ENCODE measurements at places on chromosomes 1 and 21. TPM values are rescaled to one million over a fixed set of nuclear protein-coding genes. Genes with fewer than 3 reads are reported as not detected.

BLZF1 gene
- 36.3 TPM for total RNA-seq

- no peak for DNase-seq
Measured at GRCh38 chr1:36599828-36600227, 117.1 kb upstream of the CSF3R start.

- no peak for DNase-seq
Measured at GRCh38 chr1:203380420-203381150, 29.7 kb upstream of the FMOD start.

- no peak for DNase-seq
Measured at GRCh38 chr1:203026666-203027663, 674 bp downstream of the PPFIA4 start.

DNA sequence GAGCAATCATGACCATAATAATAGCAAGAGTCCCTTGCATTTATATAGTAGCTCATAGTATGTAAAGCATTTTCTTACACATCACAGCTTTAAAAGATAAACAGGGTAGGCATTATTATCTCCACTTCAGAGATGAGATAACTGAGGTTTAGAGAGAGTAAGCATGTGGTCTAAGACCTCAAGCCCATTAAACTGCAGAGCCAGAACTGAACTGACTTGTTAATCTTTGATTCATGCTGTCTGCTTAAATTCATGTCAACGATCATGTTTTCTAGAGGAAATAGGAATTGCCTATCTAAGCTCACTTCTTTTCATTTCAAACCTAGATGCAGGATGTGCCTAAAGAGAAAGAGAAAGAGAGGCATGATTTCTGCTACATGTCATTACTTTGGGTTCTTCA lies 524.8 kb downstream of the PTPRC start:
- DNase-seq: no peak

C1orf50 gene
- 0.69 TPM for total RNA-seq

DNA sequence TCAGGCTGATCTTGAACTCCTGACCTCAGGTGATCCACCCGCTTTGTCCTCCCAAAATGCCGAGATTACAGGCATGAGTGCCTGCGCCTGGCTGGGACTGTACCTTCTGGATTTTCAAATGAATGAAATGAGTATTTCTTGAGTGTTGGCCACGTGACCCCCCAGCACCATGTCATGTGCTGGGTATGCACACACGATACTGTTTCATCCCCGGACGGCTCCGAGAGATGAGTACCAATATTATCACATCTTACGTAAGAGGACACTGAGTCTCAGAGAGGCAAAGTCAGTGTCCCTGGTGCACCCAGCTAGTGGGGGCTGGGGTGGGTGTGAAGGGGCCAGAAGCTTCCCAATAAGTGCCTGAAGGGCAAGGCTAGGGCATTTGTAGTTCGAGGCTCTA lies 780 bp upstream of the CROCC start:
- DNase-seq: no peak

- no peak for DNase-seq
Measured at GRCh38 chr1:75582725-75583261, 28.1 kb downstream of the SLC44A5 start.

- peak; percentile 64 for DNase-seq
Measured at GRCh38 chr1:211613108-211613947, 34.4 kb upstream of the SLC30A1 start.

CELA3A gene
- total RNA-seq: not detected

- DNase-seq: no peak
Measured at GRCh38 chr1:204592246-204592948, 76.2 kb downstream of the MDM4 start.

TMOD4 gene
- total RNA-seq: not detected

DNA sequence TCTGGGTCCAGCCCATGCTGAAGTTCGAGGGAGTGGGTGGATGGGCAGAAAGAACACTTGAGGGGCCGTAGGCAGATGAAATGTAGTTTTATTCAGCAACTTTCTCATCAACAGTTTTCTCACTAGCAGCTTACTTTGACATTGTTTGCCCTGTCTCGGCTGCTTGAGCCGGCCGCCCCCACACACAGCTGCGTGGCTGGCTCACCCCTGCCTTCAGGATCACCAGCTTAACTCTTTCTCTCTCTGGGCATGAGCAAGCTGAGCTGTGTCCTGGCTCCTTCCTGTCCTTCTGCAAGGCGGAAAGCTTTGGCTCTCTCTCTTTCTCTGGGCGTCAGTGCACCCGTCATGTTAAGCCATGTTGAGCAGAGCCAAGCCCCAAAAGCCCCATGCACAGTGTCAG lies 104.4 kb upstream of the GNG12 start:
- DNase-seq: no peak

DNA sequence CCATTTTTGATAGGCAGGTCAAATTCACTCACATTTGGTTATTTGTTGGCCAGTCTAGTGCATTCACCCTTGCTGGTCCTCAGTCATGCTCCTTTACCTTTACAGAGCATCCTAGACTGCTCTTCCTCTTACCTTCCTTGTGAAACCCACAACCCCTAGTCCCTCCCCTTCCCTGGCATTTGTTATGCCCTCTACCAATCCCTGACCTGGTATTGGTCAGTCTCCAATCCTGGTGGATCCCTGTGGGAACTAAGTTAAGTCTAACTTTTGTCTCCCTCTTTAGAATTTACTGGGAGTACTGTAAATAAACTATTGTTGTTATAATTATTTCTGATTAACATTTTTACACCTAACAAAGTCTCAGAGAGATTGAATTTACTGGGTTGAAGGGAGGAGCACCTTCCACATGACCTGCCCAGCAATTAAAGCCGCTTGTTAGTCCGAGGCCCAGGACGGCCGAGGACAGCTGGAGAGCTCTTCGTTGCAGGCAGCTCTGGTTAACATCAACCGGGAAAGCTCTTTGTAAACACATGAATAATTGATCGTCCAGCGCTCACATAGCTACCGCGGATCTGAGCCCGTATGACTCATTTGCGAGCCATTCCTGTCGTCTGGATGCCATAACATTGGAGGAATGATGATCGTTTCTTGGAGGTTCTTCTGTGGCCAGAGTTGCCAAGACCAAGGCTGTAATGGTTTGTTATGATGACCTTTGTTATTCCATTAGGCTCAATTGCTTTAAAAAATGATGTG lies 31.9 kb downstream of the MTARC1 start:
- DNase-seq: peak; percentile 85

- DNase-seq: no peak
Measured at GRCh38 chr21:36694593-36695282, 4.2 kb upstream of the SIM2 start.

DNA sequence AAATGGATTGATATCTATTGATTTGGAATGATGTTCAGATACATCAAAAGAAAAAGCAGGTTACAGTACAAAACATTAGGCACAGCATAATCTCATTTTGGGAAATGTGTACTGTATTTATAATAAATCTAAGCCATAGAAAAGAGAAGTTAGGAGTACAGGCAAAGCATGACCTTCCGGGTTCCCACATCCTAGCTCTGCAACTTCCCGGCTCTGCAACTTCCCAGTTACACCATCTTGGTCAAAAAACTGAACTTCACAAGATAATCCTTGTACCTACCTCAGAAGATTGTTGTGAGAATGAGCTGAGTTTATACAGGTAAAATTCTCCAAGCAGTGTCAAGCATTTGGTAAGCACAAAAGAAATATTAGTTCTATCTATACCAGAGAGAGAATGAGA lies 21.7 kb upstream of the SLC44A3 start:
- no peak for DNase-seq

- no peak for DNase-seq
Measured at GRCh38 chr1:184272175-184272866, 114.5 kb upstream of the C1orf21 start.

JAM2 gene
- not detected for total RNA-seq

DNA sequence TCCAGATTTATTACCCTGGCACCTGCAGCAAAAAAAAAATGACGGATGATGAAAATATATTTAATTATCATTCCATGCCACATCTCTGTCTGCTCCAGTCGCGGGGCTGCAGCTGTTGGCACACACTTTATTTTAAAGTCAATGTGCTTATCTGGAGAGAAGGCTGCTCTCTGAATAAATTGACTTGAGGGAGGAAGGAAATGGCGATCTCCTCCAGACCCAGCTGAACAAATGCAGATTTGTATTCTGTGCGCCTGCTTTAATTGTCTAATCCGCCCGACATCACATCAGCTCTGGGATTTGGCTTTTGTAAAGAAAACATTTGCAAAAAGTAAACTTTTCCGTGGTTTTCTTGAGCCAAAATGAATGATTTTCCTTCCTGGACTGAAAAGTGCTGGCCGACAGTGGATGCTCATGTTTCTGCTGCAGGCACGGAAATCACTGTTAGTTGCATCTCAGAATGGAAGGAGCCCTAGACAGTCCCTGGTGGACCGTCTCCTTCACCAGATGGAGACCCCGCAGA lies 150.2 kb downstream of the CAMTA1 start:
- DNase-seq: no peak

DNA sequence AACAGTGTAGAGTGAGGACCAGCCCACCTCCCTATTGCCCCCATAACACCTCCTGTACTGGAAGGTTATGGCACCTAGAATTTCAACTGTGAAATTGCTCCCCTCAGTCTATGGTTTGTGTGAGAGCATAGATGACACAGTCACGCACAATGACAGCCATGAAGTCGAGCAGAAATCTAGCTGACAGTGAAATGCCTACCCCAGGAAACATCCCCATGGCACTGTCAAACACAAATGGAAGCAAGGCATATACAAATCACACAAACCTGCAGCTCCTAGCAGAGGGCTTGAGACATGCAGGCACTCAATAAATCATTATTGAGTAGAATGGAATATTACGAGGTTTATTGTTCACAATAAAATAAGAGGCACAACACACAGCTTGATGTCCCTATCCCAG lies 142.5 kb upstream of the ST6GALNAC5 start:
- DNase-seq: no peak

DNA sequence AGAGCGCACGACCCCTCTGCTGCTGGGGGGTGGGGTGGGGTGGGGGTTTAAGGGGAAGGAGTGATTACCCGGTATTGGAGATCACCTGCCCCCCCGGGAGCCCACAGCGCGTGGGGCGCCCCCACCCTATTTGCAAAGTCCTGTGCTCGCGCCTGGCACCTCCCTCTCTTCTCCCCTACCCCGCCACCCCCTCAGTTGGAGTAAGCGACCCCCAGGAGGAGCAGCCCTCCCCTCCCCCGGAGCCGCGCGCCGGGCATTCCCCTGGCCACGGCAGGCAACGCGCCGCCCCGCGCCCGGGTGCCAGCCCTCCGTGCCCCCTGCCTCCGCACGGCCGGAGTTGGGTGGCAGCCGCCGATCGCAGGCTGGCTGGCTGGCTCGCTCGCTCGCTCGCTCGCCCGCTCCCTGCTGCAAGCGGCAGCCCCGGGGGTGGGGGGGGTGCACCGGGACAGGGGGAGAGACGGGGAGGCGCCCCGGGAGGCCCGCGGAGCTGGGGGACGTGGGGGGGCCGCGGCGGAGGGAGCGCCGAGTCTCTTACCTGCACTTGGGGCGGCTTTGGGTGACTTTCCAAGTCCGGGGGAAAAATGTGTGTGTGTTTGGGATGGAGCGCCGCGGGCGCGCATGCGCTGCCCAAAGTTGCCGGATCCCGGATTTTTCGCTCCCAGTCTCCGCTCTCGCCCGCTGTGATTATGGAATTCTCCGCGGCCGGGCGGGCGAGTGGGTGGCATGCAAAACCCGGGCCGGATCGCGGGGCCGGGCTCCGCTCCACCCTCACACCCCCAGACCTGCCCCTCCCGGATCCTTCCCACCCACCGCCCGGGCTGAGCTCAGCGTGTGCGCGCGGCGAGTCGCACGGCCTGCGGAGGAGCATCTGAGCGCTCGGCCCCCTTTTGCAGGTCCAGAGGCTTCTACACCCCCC lies at the start of gene CASZ1:
Gene CASZ1 (minus strand): TSS at position 618 of the 916 bp plus-strand sequence. CDS start 102,757 bp downstream, outside the sequence.
- peak; percentile 81 for DNase-seq

GRCh38 chr1:245953876-245954660 lies 553.0 kb downstream of the SMYD3 start:
- DNase-seq: peak; percentile 36

DNA sequence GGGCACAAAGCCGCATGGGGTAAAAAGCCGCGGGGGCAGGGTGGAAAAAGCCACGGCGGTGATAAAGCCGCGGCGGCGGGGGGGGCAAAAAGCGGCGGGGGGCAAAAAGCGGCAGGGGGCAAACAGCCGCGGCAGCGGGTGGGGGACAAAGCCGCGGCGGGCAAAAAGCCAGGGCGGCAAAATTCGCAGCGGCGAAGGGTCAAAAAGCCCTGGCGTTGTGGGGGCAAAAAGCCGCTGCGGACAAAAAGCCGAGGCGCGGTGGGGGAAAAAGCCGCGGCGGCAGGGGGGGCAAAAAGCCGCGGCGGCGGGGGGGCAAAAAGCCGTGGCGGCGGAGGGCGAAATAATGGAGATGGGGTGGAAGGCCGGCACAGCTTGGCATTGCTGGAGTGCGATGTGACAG lies 3902.9 kb downstream of the SRGAP2C start:
- no peak for DNase-seq

GRCh38 chr1:18069903-18070302 lies 37.7 kb upstream of the IGSF21 start:
- DNase-seq: no peak

GRCh38 chr1:44326821-44327465 lies 28.1 kb downstream of the ERI3 start:
- DNase-seq: no peak

SLC6A17 gene
- total RNA-seq: 2.1 TPM

GRCh38 chr1:29889776-29890175 lies 653.5 kb downstream of the PTPRU start:
- no peak for DNase-seq

DNA sequence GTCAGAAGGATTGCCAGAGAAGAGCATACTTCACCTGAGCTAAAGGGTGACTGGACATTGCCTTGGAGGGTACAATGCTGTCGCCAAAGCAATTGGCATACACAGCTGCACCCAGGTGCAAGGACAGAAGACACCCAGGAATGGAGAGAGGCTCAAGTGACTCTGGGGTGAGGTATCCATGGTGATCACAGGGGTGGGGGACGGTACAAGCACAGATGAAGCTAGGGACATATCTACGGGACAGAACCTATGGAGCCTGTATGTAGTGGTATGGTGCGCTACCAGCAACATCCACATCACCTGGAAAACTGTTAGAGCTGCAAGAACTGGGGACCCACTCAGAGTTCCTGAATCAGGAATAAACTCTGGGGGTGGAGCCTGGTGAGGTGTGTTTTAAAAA lies 286.1 kb downstream of the PCP4 start:
- no peak for DNase-seq

- no peak for DNase-seq
Measured at GRCh38 chr1:175158170-175158591, 34.4 kb downstream of the KIAA0040 start.

TEKT2 gene
- not detected for total RNA-seq

DNA sequence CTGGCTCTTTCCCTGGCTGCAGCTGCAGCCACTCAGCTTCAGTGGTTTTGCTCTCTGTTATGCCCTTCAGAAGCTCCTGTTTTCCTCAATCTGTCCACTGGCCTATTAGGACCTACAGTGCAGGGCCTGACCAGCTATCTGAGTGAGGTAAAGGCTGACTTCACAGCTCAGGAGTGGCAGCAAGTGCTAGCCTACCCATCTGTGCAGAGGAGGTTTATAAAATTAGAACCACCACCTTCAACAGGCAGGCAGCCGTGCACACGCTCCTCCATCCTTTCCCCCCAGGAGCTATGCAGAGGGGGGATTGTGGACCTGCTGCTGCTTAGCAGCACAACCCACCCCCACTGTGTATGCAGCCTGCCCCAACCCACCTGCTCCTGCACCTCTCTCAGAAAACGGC lies 8.3 kb downstream of the ADAR start:
- no peak for DNase-seq
